Mesenchymal stem cell (in vitro differentiated cells and primary cell): ENCODE measurements at places on chromosomes 5 and 9.

DNA sequence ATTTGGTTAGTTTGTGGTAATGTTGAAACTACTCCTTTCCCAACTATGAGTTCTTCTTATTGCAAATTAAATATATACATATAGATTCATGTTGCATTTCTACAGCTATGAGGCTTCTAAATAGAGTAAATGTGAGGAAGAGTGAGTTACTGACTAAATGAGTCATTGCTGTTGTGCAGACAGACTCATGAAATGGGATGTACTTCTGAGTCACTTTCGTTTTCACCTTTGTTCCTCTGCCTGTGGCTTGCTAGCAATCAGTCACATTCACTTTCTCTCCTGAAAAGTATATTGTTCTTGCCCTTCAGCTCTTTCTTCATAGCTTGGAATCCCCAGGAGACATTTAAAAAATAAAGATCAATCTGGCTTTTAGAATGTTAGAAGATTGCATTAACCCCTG is 295.5 kb upstream of the SMC2 start:
- no peaks in the 10 kb centered on the region for H3K36me3 ChIP-seq
- peak overlapping the region; percentile 19 for H3K27ac ChIP-seq
- peaks cover 2% of the 10 kb centered on the region for H3K4me1 ChIP-seq
- no peak overlapping the region for H3K4me3 ChIP-seq
- peak; percentile 1 for DNase-seq

DNA sequence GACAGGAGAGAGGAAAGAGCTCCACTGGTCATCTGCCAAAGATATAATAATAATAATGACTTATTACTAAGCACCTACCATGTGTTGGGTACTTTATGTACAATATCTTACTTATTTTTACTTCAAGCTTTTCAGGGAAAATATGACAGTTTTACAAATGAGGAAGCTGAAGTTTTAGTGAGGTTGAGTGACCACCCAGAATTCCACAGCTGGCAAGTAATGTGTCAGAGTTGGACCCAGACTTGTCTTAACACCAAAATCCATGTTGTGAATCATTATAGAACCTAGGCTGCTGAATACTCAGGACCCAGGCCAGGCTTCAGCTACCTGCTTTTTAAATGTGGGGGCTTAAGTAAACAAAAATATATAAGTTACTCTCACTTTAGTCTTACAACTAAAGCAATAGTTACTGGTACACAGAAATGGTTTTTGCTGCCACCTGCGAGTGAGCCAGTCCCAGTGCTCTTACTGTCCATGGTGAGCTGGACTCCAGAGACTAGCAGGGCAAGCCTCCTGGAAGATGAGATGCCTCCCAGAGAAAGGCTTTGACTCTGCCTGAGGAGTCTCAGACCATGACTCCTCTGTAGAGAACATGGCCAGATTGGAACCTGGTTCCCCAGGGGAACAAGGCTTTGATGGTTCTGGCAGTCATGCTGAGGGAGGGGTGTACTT is 29.9 kb downstream of the RUSC2 start:
- no peaks in the 10 kb centered on the region for H3K36me3 ChIP-seq
- H3K4me3 ChIP-seq, result no peak overlapping the region
- H3K4me1 ChIP-seq, result peaks cover 22% of the 10 kb centered on the region
- H3K27me3 ChIP-seq, result no peaks in the 10 kb centered on the region

DNA sequence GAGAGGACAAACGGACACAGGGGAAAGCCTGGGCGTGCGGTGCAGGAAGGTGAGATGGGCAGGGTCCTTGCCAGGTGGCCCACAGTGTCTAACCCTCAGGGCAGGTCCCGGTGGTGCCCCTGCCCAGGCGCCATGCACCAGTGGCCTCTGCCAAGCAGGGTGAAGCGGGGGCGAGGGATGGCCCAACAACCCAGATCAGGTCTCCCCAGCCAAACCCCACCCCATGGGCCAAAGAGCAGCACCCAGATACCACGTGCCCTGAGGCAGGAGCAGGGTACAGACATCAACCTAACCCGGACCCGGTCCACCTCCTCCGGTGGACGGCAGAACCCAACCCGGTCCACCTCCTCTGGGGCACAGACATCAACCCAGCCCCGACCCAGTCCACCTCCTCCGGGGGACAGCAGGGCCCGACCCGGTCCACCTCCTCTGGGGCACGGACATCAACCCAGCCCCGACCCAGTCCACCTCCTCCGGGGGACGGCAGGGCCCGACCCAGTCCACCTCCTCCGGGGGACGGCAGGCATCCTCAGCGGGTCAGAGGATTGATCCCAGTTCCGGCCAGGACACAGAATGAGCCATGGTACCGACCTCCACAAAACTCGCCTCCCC is 12.8 kb downstream of the SLC12A7 start:
- H3K4me1 ChIP-seq, result peaks cover 7% of the 10 kb centered on the region
- no peak for DNase-seq
- no peak overlapping the region for H3K4me3 ChIP-seq
- H3K36me3 ChIP-seq, result no peaks in the 10 kb centered on the region

GRCh38 chr9:130990306-130990977 is 18.5 kb upstream of the LAMC3 start:
- peaks cover 71% of the 10 kb centered on the region for H3K27me3 ChIP-seq
- H3K4me3 ChIP-seq, result no peak overlapping the region
- H3K36me3 ChIP-seq, result no peaks in the 10 kb centered on the region
- no peak overlapping the region for H3K27ac ChIP-seq
- peaks cover 10% of the 10 kb centered on the region for H3K4me1 ChIP-seq

GRCh38 chr5:42995360-42995751 is 44.8 kb downstream of the ANXA2R start:
- DNase-seq, result no peak
- no peak overlapping the region for H3K4me3 ChIP-seq
- no peaks in the 10 kb centered on the region for H3K36me3 ChIP-seq
- H3K27me3 ChIP-seq, result no peaks in the 10 kb centered on the region
- no peak overlapping the region for H3K27ac ChIP-seq

DNA sequence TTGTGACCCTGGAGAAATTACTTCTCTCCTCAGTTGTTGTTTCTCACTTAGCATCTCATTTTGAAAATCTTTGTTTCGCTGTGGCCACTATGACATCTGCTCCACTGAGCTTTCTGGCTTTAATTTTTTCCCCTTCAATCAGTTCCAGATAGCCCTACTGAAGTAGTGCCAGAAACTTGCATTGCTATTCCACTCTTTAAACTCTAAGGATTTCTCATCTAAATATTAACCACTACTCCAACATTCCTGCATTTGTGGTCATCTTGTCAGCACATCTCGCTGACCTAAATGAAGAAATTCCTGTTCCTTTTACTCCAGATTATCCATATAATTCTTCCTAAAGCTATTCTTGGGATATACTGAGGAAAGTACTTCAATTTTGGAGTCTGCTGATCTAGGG is 15.3 kb upstream of the NOL6 start:
- no peaks in the 10 kb centered on the region for H3K36me3 ChIP-seq
- DNase-seq, result peak; percentile 33
- peaks cover 1% of the 10 kb centered on the region for H3K4me1 ChIP-seq
- no peak overlapping the region for H3K4me3 ChIP-seq
- no peaks in the 10 kb centered on the region for H3K27me3 ChIP-seq

- H3K36me3 ChIP-seq, result peaks cover 16% of the 10 kb centered on the region
- no peak for DNase-seq
- H3K27me3 ChIP-seq, result no peaks in the 10 kb centered on the region
- H3K4me3 ChIP-seq, result no peak overlapping the region
- H3K4me1 ChIP-seq, result peaks cover 2% of the 10 kb centered on the region
Measured at GRCh38 chr9:126487856-126488255, 125.9 kb upstream of the LMX1B start.

DNA sequence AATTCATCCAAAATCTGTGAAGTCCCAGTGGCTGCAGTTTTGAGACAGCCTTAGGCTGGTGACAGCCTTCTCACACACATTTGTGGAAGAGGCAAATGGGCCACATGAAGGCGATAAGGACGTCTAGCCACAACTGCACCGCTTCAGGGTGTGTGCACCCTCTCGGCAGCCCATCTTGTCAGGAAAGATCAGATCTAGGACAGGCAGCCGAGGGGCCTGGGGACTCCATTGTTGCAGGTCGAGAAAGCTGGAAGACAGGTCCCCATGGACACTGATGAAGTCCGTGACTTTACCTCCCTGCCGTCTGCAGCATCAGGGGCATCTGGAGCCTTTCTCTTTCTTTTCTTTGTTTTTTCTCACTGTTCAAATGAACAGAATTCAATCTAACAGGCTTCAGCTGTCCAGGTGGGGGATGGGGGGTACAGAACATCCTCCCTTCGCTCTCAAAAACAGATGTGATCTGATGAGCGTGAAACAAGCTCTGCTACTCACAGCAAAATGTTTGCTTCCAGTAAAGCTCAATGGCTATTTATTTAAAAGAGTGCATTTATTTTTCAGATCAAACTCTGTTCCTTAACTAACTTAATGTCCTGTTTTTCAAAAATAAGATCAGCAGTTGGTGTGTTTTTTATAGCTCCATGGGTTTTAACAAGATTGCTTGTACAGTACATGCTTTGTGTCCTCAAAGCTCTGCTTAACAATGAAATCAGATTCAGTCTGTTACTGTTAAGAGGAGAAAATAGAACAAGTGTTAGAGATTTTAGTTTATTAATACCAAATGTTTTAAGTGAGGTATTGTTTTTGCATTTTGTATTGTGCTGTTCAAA is 111.8 kb upstream of the OTULINL start:
- peaks cover 36% of the 10 kb centered on the region for H3K36me3 ChIP-seq
- peaks cover 2% of the 10 kb centered on the region for H3K4me1 ChIP-seq
- no peak for DNase-seq
- H3K27me3 ChIP-seq, result no peaks in the 10 kb centered on the region
- no peak overlapping the region for H3K4me3 ChIP-seq

GRCh38 chr9:5720151-5720550 is 91.2 kb downstream of the RIC1 start:
- no peak overlapping the region for H3K4me3 ChIP-seq
- H3K27me3 ChIP-seq, result no peaks in the 10 kb centered on the region
- no peak for DNase-seq
- peaks cover 49% of the 10 kb centered on the region for H3K36me3 ChIP-seq
- peaks cover 4% of the 10 kb centered on the region for H3K4me1 ChIP-seq
- H3K27ac ChIP-seq, result no peak overlapping the region

GRCh38 chr9:6782981-6783380 is 25.2 kb downstream of the KDM4C start:
- no peaks in the 10 kb centered on the region for H3K4me1 ChIP-seq
- DNase-seq, result no peak

DNA sequence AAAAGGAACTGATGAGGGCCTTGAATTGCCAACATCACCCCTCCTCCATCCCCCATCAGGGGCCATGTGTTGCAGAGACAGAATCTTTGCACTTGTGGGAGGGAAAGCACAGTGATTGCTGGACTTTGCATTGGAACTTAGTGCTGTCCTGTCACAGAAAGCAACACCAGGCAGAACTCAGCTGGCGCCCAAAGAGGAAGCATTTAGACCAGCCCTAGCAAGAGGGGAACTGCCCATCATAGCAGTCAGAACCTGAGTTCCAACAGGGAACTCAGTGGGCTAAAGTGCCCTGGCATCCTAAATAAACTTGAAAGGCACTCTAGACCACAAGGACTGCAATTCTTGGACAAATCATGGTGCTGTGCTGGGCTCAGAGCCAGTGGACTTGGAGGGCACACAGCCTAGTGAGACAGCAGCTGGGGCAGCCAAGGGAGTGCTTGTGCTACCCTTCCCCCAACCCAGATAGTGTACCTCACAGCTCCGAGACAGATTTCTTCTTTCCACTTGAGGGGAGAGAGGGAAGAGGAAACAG is 128.1 kb downstream of the ACTL7B start:
- H3K36me3 ChIP-seq, result no peaks in the 10 kb centered on the region
- no peaks in the 10 kb centered on the region for H3K27me3 ChIP-seq
- no peak overlapping the region for H3K27ac ChIP-seq
- H3K4me3 ChIP-seq, result no peak overlapping the region
- DNase-seq, result no peak
- H3K4me1 ChIP-seq, result no peaks in the 10 kb centered on the region

GRCh38 chr5:124880903-124881697 is 134.7 kb upstream of the ZNF608 start:
- H3K36me3 ChIP-seq, result no peaks in the 10 kb centered on the region
- no peak overlapping the region for H3K27ac ChIP-seq
- no peak for DNase-seq
- H3K27me3 ChIP-seq, result no peaks in the 10 kb centered on the region
- no peak overlapping the region for H3K4me3 ChIP-seq
- H3K4me1 ChIP-seq, result peaks cover 2% of the 10 kb centered on the region

GRCh38 chr5:174945853-174946252 is 221.5 kb downstream of the MSX2 start:
- H3K27ac ChIP-seq, result no peak overlapping the region
- peaks cover 34% of the 10 kb centered on the region for H3K27me3 ChIP-seq
- no peaks in the 10 kb centered on the region for H3K36me3 ChIP-seq
- no peak overlapping the region for H3K4me3 ChIP-seq
- DNase-seq, result no peak

DNA sequence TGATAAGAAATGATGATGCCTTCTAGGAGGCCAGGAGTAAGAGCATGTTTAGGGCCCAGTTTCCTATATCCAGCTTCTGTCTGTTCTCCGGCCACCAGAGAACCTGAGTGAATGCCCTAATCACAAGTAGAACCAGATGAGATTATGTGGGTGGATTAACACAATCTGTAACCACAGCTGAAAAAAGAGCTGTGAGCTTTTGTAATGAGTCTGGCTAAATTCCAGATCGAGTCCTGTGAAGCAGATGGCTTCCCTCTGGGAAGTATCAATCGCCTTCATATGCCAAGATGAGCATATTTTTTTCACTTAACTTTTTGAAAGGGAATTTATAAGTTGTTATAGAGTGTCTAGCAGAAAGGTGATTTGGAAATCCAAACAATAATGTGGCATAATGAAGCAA is 99.8 kb downstream of the NNT start:
- no peaks in the 10 kb centered on the region for H3K4me1 ChIP-seq
- no peak overlapping the region for H3K4me3 ChIP-seq
- H3K36me3 ChIP-seq, result peaks cover 37% of the 10 kb centered on the region

- no peak overlapping the region for H3K4me3 ChIP-seq
- DNase-seq, result peak; percentile 28
Measured at GRCh38 chr5:11139217-11139865, 378.3 kb upstream of the DAP start.

GRCh38 chr9:136079211-136079915 is 15.7 kb downstream of the NACC2 start:
- no peak overlapping the region for H3K4me3 ChIP-seq
- H3K4me1 ChIP-seq, result peaks cover 28% of the 10 kb centered on the region
- H3K27me3 ChIP-seq, result no peaks in the 10 kb centered on the region
- peak; percentile 28 for DNase-seq

DNA sequence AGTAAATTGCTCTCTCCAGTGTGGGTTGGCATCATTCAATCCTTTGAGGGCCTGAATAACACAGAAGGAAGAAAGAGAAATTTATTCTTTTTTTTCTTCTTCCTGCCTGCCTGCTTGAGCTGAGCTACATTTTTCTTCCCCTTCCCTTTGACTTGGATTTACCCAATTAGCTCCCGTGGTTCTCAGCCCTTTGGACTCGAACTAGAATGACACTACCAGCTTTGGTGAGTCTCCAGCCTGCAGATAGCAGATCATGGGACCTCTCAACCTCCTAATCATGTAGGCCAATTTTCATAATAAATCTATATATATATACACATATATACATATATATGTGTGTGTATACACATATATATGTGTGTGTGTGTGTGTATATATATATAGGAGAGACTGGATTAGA is 128.6 kb downstream of the ISOC1 start:
- no peak overlapping the region for H3K4me3 ChIP-seq
- no peaks in the 10 kb centered on the region for H3K36me3 ChIP-seq
- H3K4me1 ChIP-seq, result no peaks in the 10 kb centered on the region
- H3K27me3 ChIP-seq, result no peaks in the 10 kb centered on the region
